ENCODE measurements at places on chromosomes 3 and 15. TPM values are rescaled to one million over a fixed set of nuclear protein-coding genes. Genes with fewer than 3 reads are reported as not detected.

The LNP1 gene
- total RNA-seq = 11.0 TPM

The LRRC58 gene
- 22.8 TPM for total RNA-seq

The PCOLCE2 gene
- 6.9 TPM for total RNA-seq

The TUSC7 gene
- not detected for total RNA-seq

The RABL3 gene
- total RNA-seq = 12.6 TPM

The TMEM266 gene
- total RNA-seq = 4.5 TPM

The GATA2 gene
- total RNA-seq = 0.41 TPM

The SLC12A1 gene
- 1.6 TPM for total RNA-seq

The NR2E3 gene
- total RNA-seq = not detected

The ACSBG1 gene
- total RNA-seq = 2.9 TPM

The ST8SIA2 gene
- 56.3 TPM for total RNA-seq

The FBN1 gene
- total RNA-seq = 18.8 TPM

The NTRK3 gene
- total RNA-seq = 34.6 TPM

The XIRP1 gene
- total RNA-seq = not detected

The TRIM71 gene
- 2.9 TPM for total RNA-seq

The PCNP gene
- 124 TPM for total RNA-seq

The PPP2R3A gene
- total RNA-seq = 36.3 TPM
